ENCODE measurements at places on chromosomes 12 and 14.

DNA sequence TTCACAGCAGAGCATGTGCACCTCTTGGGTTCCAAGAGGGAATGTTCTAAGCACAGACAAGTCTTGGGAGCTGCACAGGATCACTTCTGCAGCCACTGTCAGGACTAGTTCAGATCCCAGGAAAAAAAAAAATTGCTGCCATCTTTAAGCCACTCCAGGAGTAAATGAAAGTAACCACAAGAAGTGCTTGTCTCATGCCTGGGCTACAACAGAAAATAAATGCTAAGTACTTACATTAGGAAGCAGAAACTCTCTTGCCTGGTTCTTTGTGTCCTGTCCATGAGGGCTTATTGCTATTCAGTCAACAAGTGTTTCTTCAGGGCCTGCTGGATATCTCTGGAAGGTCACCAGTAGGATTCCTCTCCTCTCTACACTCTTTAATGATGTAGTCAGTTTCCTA, 176.1 kb downstream of the KTN1 start:
- no peak for DNase-seq

DNA sequence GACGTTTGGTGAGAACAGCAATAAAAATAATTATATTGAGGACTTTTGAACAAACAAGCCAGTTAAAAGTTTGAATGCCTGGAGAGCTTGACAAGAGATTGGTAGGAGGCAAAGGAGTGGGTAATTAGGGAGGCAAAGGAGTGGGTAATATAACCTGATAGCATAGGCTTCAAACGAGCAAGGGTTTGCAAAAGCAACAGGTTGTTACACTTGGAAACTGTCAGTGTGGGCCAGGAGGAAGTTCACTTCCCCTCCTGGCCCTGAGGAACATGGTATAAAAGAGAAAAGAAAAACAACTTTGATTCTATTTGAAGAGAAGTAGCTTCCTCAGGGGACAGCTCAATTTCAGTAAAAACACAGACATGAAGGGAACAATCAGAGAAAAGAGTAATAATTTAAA, 121.7 kb downstream of the CCER1 start:
- DNase-seq, result no peak

GRCh38 chr12:67692966-67693365, 44.4 kb downstream of the DYRK2 start:
- DNase-seq, result no peak

- no peak for DNase-seq
Observed at GRCh38 chr12:26269562-26270284, 74.3 kb downstream of the SSPN start.

- DNase-seq, result no peak
Observed at GRCh38 chr12:108378926-108379325, 39.8 kb upstream of the CMKLR1 start.

DNA sequence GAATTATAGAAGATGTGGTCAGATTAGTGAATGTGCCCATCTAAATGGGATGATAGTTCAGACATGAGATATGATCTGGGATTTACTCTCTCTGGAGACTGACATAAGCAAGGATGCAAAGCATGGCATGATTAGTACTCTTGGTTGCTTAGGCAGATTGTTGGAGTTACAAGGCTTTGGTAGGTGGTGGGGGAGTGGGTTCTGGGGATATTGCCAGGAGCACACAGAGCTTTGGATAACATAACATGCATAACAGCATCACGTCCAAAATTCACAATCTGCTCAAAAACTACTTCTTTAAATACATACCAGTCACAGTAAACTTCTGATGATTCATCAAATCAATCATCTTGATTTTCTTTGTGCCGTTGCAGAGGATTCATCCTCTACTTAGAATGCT, 287.4 kb downstream of the ACSS3 start:
- no peak for DNase-seq

DNA sequence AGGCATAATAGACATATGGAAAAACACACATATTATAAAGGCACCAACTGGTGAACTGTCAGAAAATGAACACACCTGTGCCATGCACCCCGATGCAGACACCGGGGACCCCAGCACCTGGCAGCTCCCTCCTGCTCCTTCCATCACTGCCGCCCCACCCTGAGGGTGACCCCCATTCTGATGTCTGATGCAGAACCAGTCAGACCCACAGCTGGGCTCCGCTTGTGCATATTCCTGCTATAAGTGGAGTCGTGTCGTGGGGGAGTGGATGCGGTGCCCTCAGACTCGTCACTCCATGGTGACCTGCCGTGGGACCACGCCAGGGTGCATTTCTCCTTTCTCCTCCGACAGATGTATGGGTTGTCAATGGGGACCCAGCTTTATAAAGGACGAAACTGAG, 45.7 kb upstream of the MEG3 start:
- DNase-seq, result no peak

DNA sequence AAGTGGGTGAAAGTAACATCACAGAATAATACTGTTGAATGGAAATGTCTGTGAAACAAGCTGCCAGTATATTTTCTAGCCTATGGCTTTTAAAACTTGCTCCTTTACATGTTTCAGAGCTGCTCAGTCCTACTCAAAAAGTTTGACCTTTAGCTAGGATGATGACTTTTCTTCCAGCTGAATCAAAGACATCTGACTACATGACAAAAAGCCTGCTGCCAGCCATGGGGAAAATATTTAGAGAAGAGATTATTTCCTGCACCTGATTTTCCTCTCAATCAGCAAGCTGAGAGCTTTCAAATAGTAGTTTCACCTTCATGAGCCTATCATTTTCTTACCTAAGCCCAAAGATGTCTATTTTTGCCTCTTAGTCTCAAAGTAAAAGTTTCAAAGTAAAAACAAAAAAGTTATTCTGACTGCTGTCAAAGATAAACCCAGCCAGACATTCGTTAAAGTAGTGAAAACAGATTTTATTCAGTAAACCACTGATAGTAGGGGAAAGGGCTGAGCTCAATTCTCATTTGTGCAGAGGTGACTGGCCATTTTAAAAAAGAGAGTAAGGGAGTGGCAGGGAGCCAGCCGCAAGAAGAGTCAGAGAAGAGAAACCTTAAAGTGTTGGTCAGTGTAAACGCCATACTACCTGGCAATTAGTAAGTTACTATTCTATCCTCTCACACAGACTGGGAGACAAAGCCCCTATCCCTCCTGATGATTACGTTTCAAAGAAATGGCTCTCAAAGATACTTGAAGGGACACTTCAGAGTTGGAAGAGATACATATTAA, 2.2 kb downstream of the ATP6V1D start:
- no peak for DNase-seq

DNA sequence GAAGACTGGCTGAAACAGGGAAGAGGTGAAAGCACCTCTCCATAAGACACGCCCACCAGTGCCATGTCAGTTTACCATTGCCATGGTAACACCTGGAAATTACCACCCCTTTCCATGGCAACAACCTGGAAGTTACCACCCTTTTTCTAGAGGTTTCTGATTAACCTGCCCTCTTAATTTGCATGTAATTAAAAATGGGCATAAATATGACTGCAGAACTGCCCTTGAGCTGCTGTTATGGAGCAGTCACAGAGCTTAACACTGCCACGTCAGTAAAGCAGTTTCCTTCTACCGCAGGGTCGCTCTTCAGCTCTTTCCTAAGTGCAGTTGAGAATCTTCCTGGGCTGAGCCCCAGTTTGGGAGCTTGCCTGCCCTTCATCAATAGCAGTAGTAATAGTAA, 55.2 kb downstream of the RASSF3 start:
- DNase-seq, result no peak

DNA sequence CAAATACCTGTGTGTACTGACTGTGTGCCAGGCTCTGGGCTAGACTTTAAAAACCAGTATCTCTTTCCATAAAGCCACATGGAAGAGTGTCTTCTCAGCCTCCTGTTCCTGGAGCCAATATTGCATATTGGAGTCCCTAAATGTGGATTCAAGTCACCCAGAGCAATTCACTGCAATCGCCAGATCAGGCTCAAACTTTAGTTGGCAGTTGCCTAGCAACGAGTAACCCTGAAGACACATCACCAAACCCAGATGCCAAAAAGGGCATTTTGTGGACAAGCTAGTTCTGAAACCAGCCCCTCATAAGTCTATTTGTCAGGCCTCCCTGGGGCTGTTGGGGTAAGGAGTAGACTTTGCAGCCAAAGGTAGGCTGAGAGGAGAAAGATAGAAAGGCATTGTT, 13.7 kb downstream of the DPF3 start:
- DNase-seq, result no peak

GRCh38 chr14:101704140-101704539, 57.4 kb upstream of the PPP2R5C start:
- no peak for DNase-seq

GRCh38 chr14:33655421-33655820, 295.5 kb downstream of the EGLN3 start:
- no peak for DNase-seq

DNA sequence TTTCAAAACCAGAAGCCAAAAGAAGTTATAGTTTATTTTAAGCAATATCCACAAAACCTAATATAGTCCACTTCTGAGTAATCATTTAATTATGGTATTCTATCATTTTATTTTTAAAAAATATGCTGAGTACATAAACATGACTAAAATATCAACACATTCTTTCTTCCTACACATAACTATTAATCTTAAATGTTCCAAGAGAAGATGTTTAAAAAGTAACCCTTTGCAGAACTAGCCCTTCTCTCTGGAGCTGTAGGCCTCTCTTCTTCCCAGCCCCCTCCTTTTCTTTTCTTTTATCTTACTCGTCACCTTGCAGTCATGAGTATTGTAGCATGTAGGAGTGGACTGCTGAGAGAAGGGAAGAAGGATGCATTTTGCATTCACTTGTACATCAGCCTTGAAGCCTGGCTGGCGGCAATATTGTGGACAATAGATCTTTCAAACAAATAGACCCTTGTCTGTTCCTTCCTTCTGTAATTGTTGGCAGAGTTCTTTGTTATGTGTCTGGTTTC, 941.9 kb downstream of the NRXN3 start:
- no peak for DNase-seq

DNA sequence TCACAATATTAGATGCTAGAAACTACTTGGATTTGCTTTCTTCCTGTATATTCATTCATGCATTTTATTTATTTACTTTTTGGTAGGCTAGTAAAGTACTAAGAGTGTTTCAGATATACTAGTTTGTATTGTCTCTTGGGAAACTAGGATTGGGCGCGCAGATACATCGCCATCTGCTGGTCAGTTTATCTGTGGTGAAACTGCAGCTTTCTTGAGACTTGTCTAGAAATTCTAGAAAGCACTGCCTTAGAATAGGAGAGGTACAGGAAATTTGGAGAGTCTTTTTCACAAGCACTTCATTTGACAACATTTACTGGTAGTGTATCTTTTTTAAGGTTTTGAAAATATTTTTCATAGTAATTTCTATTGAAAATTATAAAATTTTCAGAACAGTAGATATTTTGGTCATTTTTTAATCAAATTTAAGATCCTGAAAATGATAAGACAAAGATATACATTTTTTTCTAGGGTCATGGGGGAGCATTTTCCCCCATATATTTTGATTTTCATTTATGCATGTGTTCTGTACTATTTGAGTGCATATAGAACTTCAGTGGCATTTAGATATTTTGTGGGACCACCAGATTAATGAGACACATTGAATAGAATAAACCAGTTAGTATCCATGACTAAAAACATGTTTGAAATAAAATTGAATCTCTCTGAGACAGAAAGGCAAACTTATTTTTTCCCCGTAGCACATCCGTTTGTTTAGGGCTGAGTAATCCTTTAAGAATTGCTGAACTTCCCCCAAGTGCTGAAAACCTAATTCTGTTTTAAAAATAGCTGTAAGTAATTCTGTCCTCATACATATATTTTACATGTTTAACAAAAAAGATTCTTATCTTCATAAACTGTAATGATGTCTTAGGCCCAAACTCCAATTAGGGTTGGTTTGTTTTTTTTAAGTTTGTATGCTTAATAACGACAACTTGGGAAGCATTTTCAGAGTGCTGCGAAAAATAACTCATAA, 44.5 kb downstream of the SLC38A6 start:
- DNase-seq, result peak; percentile 37

DNA sequence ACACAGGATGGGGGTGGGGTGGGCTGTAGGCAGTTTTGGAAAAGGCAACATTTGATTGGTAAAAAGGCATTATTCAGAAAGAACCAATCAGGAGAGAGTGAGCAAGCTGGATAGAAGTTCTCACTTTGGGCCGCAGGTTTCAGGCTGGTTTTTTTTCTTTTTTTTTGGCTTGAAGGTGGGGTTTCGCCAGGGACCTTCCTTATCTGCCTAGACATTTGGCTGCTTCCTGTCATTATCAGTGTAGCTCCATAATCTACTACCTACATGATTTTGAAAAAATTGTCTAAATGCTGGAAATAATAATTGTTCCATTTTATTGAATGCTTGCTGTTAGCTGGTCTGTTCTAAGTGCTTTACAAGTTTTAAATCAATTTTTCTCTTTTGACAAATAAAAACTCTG, 649.0 kb downstream of the TMTC2 start:
- DNase-seq, result no peak

- DNase-seq, result no peak
Observed at GRCh38 chr12:74152370-74152769, 385.3 kb upstream of the ATXN7L3B start.

- no peak for DNase-seq
Observed at GRCh38 chr12:111753144-111753881, 13.4 kb upstream of the ALDH2 start.

DNA sequence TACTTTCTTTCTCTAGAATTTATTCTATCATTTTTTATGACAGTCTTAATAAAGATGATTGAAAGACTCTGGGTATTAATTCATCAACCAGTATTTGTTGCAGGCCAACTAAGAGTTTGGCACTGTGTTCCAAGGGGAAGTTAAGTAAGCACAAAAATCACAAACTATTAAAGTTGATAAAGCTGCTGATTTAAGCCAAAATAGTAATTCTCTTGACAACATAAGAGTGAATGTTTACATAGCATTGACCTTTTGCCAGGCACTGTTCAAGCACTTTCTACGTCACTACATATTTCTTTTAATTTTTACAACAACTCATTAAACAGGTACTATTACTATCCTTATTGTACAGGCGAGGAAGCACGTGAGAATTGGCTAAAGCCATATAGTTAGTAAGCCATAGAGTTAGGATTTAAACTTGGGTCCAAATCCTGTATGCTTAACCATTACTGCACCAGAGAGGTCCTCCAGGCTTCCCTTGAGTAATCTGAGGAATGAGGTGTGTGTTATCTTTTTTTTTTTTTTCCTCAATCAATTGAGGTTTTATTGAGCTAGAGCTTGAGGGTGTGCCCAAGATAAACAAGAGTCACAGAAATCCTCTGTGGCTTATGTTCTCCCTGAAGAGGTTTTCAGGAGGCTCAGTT, 1009.6 kb downstream of the DIO2 start:
- no peak for DNase-seq

- no peak for DNase-seq
Observed at GRCh38 chr12:130929363-130929762, 24.3 kb upstream of the ADGRD1 start.

DNA sequence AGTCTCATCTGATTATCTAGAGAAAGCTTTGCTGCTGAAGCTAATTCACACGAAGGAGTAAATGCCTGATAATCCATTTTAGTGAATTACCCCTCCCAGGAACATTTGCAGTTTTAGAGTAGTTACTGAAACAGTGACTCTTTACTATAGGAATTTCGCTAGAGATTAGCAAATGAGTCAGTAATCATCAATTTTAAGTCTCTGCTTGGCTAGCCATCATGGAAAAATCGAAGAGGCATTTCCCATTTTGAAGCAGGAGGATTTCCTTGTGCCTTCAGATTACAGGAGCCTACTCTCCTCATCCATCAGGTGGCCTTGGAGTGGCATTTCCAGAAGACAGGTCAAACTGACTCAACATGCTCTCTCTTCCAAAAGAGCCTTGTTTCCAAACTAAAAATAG, 154.5 kb downstream of the EGLN3 start:
- DNase-seq, result no peak

GRCh38 chr14:20143911-20144310, 5.3 kb downstream of the OR4N5 start:
- DNase-seq, result no peak
